ENCODE measurements at places on chromosomes 3 and 15. TPM values are rescaled to one million over a fixed set of nuclear protein-coding genes. Genes with fewer than 3 reads are reported as not detected.
A peak's percentile ranks its signal among the peaks of the same experiment; 100 is the strongest.

GRCh38 chr15:80447077-80447476, 42.9 kb downstream of the ARNT2 start:
- no peaks in the 10 kb centered on the region for H3K27me3 ChIP-seq
- DNase-seq = no peak
- H3K27ac ChIP-seq = no peak overlapping the region
- H3K4me3 ChIP-seq = no peak overlapping the region

DNA sequence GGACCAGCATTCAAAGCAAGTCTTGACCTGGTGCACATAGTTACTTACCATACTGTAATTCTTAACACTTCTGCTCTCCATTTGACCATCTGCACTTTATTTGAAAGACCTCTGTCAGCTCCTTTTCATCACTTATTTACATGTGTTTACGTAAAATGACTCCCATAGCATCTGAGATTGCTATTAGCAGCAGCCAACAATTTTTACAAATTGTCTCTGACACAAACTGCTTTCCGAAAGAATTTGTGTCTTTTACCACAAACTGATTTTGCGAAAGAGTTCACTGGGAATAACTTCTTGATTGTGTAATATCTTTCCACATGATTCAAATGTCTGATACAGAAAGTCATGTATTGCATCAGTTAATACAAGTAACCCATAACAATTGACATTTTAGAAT, 144.1 kb upstream of the PEX5L start:
- no peak overlapping the region for H3K27ac ChIP-seq
- no peaks in the 10 kb centered on the region for H3K27me3 ChIP-seq
- H3K36me3 ChIP-seq = no peaks in the 10 kb centered on the region
- no peak overlapping the region for H3K4me3 ChIP-seq
- DNase-seq = no peak
- H3K4me1 ChIP-seq = no peaks in the 10 kb centered on the region

GRCh38 chr3:19471138-19471537, 322.8 kb downstream of the KCNH8 start:
- no peak overlapping the region for H3K27ac ChIP-seq
- H3K36me3 ChIP-seq = no peaks in the 10 kb centered on the region
- no peaks in the 10 kb centered on the region for H3K27me3 ChIP-seq

DNA sequence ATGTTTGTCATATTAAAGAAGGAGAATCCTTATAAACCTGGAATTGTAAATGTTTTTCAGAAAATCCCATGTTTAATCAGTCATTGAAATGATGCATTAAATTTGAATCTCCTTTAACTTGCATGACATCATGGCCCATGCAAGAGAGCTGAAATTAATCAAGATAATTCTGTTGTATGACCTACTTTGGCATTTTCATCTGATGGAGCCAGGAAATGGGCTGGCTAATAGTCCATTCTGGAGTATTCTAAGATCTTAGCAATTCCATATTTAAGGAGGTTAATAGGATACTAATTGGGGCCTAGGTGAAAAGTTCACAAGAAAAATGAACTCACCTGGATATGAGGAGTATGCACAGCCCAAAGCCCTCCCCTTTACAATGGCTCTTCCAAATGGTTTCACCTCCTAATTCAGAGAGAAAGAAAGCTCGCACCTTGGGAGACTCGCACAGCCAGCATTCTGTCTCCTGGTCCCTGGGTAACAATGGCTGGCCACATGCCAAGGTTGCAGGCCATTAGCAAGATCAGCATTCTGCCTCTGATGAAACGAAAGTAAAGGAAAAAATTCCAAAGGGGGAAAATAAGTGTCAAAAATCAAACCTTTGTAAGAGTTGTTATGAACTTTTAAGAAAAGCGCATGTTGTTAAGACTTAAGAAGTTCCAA, 786.4 kb downstream of the MCTP2 start:
- no peak for DNase-seq
- H3K36me3 ChIP-seq = no peaks in the 10 kb centered on the region
- no peak overlapping the region for H3K4me3 ChIP-seq

- H3K4me1 ChIP-seq = no peaks in the 10 kb centered on the region
- H3K27me3 ChIP-seq = no peaks in the 10 kb centered on the region
- no peak overlapping the region for H3K4me3 ChIP-seq
- H3K27ac ChIP-seq = no peak overlapping the region
- H3K36me3 ChIP-seq = no peaks in the 10 kb centered on the region
Observed at GRCh38 chr15:33822479-33822878, 145.8 kb upstream of the CHRM5 start.

DNA sequence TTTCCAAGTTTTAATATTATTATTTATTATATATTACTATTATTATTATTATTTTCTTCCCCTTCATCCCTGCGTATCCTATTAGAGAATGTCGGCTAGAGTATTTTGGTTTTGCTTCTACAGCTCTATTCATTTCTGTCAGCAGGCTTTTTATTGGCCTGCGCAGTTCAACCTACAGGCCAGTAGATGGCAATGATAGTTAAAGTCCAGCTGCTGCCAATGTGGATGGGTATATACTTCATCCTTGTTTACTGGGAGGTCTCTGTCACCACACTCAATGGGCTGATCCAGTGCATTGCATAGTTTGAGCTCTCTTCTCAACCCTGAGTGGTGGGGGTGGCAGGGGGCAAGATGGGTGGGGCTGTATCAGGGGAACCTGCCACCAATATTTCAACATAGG, 799.8 kb downstream of the NSUN3 start:
- H3K36me3 ChIP-seq = no peaks in the 10 kb centered on the region
- no peak overlapping the region for H3K4me3 ChIP-seq
- H3K4me1 ChIP-seq = no peaks in the 10 kb centered on the region
- no peaks in the 10 kb centered on the region for H3K27me3 ChIP-seq
- no peak for DNase-seq

DNA sequence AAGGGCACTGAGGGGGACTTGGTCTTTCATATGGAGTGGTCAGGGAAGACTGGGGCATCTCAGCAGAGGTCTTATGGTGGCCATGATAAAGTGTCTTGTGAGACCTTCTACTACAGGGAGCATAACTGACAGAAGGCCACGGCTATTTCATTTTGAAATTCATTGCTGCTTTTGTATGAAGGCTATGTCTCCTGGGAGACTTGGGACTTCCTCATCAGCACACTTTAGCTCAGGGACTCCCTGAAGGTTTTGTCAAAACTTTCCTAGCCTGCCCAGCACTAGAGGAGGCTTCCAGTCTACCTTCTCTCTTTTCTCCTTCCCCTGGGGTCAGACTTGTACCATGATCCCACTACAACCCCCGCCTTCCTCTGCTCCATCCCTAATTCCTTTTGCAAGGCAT, 77.2 kb upstream of the RASGRF1 start:
- no peaks in the 10 kb centered on the region for H3K4me1 ChIP-seq
- no peaks in the 10 kb centered on the region for H3K27me3 ChIP-seq
- no peaks in the 10 kb centered on the region for H3K36me3 ChIP-seq

- no peak for DNase-seq
- H3K4me3 ChIP-seq = no peak overlapping the region
- no peaks in the 10 kb centered on the region for H3K4me1 ChIP-seq
- H3K27me3 ChIP-seq = no peaks in the 10 kb centered on the region
- no peak overlapping the region for H3K27ac ChIP-seq
- H3K36me3 ChIP-seq = no peaks in the 10 kb centered on the region
Observed at GRCh38 chr3:106049821-106050220, 181.0 kb upstream of the CBLB start.

DNA sequence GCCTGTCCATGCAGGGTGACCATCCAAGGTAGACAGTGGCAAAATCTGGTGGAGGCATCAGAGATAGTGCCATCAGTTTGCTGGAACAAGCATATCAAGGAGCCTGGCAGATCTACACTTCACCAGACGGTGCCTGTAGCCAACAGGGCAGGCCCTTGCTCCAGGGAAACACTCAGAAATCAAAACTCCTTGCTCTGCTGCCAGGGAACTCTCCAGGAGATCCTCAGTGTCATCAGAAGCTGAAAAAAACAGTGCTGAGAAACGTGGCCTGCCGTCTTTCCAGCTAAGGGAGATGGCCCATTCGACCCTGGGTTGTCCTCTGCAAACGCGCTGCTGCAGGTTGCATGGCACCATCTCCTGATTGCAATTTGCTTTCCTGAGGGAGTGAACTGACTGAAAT, 30.5 kb upstream of the ATP13A3 start:
- no peaks in the 10 kb centered on the region for H3K36me3 ChIP-seq
- DNase-seq = no peak
- no peaks in the 10 kb centered on the region for H3K27me3 ChIP-seq
- H3K27ac ChIP-seq = no peak overlapping the region
- H3K4me1 ChIP-seq = no peaks in the 10 kb centered on the region
- H3K4me3 ChIP-seq = no peak overlapping the region

DNA sequence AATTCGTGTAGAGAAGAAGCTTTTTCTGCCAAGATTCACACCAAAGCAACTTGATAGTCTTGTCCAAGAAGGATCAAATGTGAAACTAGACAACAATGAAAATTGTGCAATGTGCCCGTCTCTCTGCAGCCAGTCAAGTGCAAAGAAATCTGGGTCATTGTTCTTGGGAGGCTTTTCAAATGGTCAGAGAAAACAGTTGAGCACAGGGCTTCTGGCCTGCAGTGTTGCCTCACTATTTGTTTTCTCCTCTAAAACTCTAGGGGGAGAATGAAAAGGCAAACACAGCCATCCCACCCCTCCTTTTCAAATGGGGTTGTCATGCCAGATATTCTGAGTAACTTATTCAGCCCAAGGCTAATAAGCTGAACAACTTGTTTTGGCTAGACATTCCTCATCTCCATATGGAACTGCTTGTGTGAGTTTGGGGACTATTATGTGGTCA, 417.6 kb upstream of the CDIN1 start:
- no peak overlapping the region for H3K4me3 ChIP-seq
- H3K27ac ChIP-seq = no peak overlapping the region
- no peak for DNase-seq
- H3K36me3 ChIP-seq = no peaks in the 10 kb centered on the region

GRCh38 chr15:92877416-92877815, 22.7 kb upstream of the CHD2 start:
- no peaks in the 10 kb centered on the region for H3K27me3 ChIP-seq
- no peak overlapping the region for H3K4me3 ChIP-seq
- no peaks in the 10 kb centered on the region for H3K36me3 ChIP-seq
- H3K27ac ChIP-seq = no peak overlapping the region
- no peaks in the 10 kb centered on the region for H3K4me1 ChIP-seq

- DNase-seq = no peak
- no peak overlapping the region for H3K4me3 ChIP-seq
- H3K27me3 ChIP-seq = no peaks in the 10 kb centered on the region
- peak overlapping the region; percentile 72 for H3K27ac ChIP-seq
- peaks cover 39% of the 10 kb centered on the region for H3K36me3 ChIP-seq
Observed at GRCh38 chr3:52480768-52481715, 14.1 kb upstream of the STAB1 start.

DNA sequence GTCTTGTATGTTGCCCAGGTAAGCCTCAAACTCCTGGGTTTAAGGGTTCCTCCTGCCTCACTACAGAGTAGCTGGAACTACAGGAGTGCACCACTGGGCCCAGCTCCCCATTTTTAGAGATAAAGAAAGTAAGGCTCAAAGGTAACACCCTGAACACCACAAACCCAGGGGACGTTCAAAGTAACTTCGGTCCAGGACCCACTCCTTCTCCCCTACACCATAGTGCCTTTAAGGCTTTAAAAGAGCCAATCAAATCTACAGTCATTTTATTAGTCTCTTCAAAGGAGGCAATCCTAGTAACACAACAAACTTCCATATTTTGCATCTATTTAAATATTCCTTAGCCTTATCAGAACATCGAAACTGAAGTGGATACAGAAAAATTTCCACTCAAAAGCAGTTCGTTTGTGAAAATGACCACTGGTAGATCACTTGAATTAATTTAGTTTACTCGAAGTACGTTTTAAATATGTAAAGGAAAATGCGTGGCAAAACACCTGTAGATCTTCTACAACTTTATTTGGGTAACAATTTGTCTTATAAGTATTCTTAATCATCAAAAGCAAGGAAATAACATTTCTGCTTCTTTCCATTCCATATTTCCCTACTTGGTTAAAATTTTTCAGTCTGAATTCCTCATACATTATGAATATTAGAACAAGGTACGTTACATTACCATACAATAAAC, 1.8 kb downstream of the STAG1 start:
- no peaks in the 10 kb centered on the region for H3K36me3 ChIP-seq
- peak overlapping the region; percentile 84 for H3K4me3 ChIP-seq
- no peaks in the 10 kb centered on the region for H3K4me1 ChIP-seq

GRCh38 chr3:114221165-114221880, 16.1 kb downstream of the ZNF80 start:
- DNase-seq = no peak
- H3K4me1 ChIP-seq = no peaks in the 10 kb centered on the region
- no peaks in the 10 kb centered on the region for H3K27me3 ChIP-seq
- no peak overlapping the region for H3K4me3 ChIP-seq
- no peaks in the 10 kb centered on the region for H3K36me3 ChIP-seq
- H3K27ac ChIP-seq = no peak overlapping the region

GRCh38 chr3:168648321-168648720, 552.6 kb upstream of the GOLIM4 start:
- H3K27ac ChIP-seq = no peak overlapping the region
- no peak for DNase-seq
- H3K4me3 ChIP-seq = no peak overlapping the region

Gene PLSCR5
- total RNA-seq = not detected

Gene TMOD2
- total RNA-seq = 8.9 TPM

Gene RAB7A
- total RNA-seq = 125 TPM

Gene CP
- total RNA-seq = 32.6 TPM

Gene PYGO1
- 7.2 TPM for total RNA-seq

Gene SNX22
- total RNA-seq = 12.2 TPM

Gene C3orf49
- not detected for total RNA-seq

Gene LYZL4
- 5.9 TPM for total RNA-seq

Gene GABRR3
- 0.34 TPM for total RNA-seq
